ENCODE measurements at places on chromosomes 7 and 10.

DNA sequence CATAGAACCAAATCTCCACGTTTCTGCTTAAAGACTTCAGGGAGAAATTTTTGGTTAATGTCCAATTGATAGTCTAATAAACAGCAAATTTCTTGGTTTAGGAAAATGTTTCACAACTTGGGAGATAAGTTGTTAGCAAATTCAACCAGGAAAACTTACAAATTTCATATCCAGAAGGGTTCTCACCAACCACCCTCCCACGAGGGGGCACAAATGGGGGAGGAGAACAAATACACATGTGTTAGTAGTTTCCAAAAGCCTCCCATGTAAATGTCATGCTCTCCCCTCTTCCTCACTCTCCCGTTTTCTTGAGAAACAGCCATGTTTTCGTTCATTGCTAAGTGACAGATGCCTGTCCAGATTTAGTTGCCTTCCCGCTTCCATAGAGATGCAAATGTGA, 10.5 kb downstream of the DOCK4 start:
- DNase-seq = no peak

DNA sequence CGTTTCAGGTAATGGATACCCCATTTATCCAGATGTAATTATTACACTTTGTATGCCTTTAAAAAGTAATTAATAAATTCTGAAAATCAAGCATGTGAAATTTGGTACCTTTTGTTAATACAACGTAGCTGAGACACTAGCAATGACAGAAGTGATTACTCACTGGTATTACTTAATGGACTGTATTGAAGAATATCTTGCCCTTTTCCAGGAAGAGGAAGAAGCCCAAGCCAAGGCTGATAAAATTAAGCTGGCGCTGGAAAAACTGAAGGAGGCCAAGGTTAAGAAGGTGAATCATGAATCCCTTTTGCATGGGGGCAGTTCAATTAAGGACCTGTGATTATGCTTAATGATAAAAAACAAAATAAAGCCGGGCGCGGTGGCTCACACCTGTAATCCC, 64.8 kb downstream of the APBB1IP start:
- no peak for DNase-seq

DNA sequence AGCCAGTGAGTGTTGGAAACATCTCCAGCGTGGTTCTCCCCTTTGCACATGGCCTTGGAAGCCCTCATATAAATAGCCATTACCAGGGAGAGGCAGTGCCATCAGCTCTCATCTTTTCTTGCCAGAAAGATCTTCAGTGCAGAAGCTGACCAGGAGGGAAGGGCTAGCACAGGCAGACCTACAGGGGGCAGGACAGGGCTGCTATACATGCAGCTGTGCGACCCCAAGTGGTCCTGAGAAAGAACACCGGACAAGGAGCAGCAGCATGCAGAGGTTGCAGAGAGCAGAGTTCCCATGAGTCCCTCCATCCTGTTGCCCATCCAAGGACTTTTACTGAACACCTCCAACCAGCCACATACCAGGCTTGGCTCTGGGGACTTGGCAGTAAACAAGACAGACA, 17.1 kb downstream of the GRID1 start:
- peak; percentile 52 for DNase-seq

GRCh38 chr10:19974138-19974537, 157.9 kb downstream of the PLXDC2 start:
- DNase-seq = no peak

GRCh38 chr7:142158736-142159496, 47.4 kb downstream of the MGAM2 start:
- no peak for DNase-seq

DNA sequence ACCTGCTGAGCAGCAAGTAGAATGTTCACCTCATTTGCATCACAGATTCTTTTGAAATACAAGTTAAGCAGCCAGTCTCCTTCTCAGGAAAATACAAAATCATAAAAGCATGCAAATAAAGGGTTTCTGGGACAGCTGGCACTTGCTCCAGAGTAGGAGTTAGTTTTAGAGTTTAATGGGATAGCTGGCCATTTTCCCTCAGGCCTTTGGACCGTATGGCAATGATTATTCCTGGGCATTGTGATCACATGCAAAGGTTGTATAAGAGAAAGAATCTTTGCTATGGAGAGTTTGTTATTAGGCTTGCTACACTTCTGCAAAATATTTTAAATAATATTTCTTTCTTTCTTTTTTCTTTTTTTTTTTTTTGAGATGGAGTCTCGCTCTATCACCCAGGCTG, 240.8 kb downstream of the CDK14 start:
- DNase-seq = no peak

DNA sequence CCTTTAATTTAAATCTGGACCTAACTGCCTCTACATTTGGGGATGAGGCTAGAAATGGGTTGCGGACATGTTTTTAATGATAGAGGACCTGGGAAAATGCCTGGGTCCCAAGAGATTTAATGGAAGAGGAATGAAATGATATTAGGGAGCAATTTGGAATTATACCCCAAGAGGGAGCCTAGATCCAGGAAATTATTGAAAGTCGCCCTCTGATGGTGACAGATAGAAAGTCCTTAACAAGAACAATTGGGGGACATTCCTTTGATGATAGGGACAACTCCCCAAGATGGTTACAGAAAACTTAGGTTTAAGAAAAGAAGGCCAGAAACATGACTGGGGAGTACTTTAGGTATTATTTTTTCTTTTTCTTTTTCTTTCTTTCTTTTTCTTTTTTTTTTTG, 9.5 kb upstream of the TSGA13 start:
- no peak for DNase-seq

- DNase-seq = no peak
Observed at GRCh38 chr7:88772776-88773175, 13.3 kb downstream of the ZNF804B start.

DNA sequence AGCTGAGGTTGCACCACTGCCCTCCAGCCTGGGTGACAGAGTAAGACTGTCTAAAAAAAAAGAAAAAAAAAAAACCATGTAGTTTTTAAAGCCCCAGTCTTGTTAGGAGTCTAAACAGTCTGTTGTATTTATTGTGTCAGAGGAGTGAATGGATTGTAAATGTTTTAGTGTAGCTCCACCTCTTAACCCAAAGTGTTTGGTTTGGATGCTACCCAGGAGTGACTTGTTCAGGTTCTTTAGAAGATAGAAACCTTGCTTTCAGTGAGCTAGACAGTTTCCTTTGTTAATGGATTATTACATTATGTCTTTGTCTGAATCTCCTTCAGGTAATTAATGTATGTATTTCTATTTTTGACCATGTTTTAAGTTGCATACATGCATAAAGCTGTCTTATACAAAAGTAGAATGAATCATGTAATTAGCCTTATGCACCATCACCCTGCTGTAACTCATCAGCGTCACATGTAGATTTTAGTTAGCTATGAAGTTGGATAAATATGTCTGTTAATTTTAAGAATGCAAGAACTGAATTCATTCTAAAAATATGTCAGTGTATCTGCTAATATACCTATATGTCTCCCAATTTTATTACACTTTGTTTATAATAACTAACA, 97.7 kb downstream of the TAF3 start:
- DNase-seq = no peak

GRCh38 chr7:46160861-46161260, 239.8 kb upstream of the IGFBP3 start:
- DNase-seq = no peak

DNA sequence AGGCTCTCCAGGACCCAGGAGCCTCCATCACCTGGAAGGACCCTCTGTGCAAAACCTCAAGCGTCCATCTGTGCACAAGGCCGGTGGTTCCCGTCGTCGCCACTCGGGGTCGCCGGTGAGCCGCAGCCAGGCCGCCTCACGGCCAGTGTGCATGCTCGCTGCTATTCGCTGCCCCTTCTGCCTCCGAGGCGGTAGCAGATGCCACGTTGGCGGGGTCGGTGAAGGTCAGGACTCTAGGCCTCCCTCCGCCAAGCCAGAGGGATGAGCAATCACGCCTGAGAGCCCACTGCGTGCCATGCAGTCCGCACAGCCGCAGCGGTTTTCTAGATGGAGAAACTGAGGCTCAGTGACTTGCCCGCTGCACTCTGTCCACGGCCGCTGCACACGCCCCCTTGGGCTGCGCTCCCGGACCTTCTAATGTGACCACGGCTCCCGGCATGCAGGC, 5.7 kb downstream of the UPK3B start:
- no peak for DNase-seq

All from SW 1271 (cell line).